ENCODE measurements at places on chromosomes 3 and 15. TPM values are rescaled to one million over a fixed set of nuclear protein-coding genes. Genes with fewer than 3 reads are reported as not detected.

- no peak for DNase-seq
These were observed 7.6 kb upstream of the COL8A1 start for GRCh38 chr3:99630815-99631214.

DNA sequence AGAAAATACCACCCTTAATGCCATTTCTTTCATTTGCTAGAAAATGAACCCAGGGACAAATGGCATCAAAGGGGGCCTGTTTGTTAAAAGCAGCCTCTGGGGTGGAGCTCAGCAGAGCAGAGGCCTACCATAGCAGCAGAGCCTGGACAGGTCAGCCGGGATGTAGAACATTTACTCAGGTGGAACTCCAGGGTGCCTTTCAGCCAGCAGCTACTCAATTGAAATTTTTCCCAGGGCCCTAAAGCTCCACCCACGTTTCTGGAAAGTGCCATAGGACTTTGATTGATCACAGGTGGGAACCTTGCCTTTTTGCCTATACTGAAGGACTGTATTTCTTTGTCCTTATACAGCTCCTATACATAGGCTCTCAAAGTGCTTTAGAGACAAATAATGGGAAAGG lies 74.5 kb upstream of the C15orf61 start:
- no peak for DNase-seq

The XYLB gene
- total RNA-seq = 1.9 TPM

- DNase-seq = no peak
These were observed 74.3 kb downstream of the DGKG start for GRCh38 chr3:186287711-186288110.

GRCh38 chr3:13507570-13508339 lies 27.6 kb downstream of the HDAC11 start:
- DNase-seq = no peak

DNA sequence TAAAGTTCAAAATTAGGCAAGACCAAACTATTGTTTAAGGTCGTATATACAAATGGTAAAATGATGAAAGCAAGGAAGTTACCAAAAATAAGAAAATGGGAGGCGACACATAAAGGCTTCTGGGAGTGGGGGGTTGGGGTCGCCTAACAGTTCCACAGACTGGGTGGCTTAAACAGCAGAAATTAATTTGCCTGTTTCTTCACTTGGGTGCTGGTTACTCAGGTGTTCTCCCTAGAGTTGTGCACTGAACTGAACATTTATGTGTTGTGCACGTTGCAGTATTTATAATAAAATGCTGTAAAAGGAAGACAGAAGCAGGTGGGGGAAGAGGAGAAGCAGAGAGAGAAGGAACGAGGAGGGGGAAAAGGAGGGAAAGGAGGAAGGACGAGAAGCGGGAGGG lies 10.5 kb upstream of the RNU6-1 start:
- DNase-seq = no peak

DNA sequence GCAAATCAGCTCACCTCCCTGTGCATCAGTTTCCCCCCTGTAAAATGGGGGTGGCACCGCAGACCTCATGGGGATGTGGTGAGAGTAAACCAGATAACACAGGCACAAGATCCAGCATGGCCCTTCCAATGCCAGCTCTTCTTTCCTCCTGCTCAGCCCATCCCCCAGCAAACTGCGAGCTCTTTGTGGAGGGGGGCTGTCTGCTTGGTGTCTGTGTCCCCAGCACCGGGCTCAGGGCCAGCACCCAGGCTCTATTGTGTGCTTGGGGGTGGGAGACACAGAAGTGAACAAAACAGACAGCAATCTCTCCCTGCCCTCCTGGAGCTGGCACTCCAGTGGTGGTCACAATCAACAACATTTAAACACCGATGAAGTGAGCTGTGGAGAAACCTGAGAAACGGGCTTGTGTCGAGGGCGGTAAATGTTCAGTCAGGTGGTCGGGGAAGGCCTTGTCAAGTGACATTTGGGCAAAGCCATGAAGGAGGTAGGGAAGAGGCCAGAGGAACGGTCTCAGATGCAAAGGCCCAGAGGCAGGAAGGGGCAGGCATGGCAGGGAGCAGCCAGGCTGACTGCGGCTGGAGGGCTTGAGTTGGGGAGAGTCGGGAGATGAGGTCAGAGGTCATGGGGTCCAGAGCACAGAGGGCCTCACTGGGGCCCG lies 28.4 kb downstream of the GRIP2 start:
- DNase-seq = no peak

GRCh38 chr3:188826574-188826973 lies 345.2 kb upstream of the TPRG1 start:
- no peak for DNase-seq
